Left renal pelvis (tissue), 4 donors: ENCODE measurements at places on chromosomes 2 and 18. TPM values are rescaled to one million over a fixed set of nuclear protein-coding genes. Genes with fewer than 3 reads are reported as not detected.

GRCh38 chr18:3869848-3870247 is 419.9 kb downstream of the TGIF1 start:
- no peak for DNase-seq

GRCh38 chr18:13657974-13658373 is 68.4 kb downstream of the FAM210A start:
- no peak for DNase-seq

- no peak for DNase-seq
These were observed 54.3 kb downstream of the INO80C start for GRCh38 chr18:35443434-35443833.

GRCh38 chr2:150586858-150587257 is 99.4 kb upstream of the RND3 start:
- DNase-seq: no peak

HOXD12 gene
- polyA plus RNA-seq: 0.63 TPM
